ENCODE measurements at places on chromosomes 4 and X.
A peak's percentile ranks its signal among the peaks of the same experiment; 100 is the strongest.

GRCh38 chr4:110073053-110073845, 125.2 kb downstream of the ELOVL6 start:
- DNase-seq = no peak

GRCh38 chrX:49276207-49276606, 6.6 kb downstream of the PPP1R3F start:
- DNase-seq = no peak

DNA sequence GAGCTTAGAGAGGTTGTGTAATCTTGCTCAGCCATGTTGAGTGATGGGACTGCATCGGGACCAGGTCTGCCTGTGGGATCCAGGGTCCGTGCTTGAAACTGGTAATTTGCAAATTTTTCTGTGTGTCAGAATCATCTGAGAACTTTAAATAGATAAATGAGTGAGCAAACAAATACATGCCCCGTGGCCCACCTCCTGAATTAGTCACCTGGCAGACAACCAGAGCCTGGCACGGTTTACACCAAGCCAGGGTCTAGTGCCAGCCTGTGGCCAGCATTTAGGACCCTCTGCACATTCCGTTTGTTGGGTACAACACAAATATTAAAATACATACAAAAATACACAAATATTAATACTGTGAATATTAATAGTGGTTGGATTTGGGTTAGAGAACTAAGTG, 90.6 kb upstream of the STOX2 start:
- no peak for DNase-seq

GRCh38 chr4:57945298-57945697, 835.1 kb upstream of the IGFBP7 start:
- no peak for DNase-seq

DNA sequence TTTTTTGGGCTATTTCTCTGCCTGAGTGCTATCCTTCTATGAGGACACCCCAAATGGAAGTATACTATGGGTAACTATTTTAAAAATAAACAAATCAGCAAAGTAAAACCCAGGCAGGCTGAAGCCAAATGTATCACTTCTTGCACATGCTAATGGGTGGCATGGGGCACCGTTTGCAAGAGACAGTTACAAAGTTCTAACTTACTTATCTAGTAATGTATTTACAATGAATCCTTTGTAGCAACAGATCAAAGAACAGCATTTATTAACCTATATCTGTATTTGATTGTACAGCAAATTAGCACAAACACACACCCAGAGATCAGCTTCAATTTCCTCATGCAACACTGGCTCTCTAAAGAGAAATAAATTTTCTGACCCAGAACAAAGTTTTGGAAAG, 225.5 kb downstream of the ZNF674 start:
- DNase-seq = no peak

- DNase-seq = no peak
Measured at GRCh38 chrX:46961574-46962283, 49.5 kb downstream of the JADE3 start.

DNA sequence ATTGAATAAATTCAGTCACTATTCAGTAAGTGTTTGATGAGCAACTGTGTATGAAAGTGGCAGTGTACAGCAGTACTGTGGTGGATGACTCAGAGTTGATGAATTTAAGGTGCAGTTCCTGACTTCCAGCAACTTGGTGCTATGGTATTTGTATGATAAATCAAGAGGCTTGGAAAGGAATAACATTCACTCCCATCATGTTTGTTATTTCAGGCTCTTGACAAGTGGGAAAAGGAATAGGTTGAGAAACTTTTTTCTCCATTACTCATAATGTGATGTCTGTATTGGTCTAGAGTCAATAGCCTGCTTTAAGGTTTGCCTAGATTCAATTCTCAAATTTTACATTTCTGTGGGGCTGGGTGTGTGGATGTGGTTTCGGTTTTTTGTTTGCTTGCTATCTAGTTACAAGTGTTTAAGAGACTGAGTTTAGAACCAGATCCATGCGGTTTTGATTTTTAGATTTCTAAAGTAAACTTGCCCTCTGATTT, 35.1 kb upstream of the CYP2U1 start:
- DNase-seq = no peak

DNA sequence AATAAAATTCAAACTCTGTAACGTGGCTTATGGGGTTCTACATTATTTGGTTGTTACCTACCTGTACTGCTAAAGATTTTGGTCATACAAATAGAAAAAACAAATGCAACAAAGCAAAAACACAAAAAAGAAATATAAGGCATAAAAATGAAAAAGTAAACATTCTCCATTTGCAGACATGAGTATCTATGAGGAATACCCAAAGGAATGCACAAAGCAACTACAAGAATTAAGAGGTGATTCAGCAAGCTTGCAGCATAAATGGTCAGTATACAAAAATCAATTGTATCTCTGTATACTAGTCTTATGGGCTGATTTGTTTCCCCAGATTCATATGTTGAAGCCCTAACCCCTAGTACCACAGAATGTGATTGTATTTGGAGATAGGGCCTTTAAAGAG, 3.6 kb upstream of the PDE5A start:
- no peak for DNase-seq

DNA sequence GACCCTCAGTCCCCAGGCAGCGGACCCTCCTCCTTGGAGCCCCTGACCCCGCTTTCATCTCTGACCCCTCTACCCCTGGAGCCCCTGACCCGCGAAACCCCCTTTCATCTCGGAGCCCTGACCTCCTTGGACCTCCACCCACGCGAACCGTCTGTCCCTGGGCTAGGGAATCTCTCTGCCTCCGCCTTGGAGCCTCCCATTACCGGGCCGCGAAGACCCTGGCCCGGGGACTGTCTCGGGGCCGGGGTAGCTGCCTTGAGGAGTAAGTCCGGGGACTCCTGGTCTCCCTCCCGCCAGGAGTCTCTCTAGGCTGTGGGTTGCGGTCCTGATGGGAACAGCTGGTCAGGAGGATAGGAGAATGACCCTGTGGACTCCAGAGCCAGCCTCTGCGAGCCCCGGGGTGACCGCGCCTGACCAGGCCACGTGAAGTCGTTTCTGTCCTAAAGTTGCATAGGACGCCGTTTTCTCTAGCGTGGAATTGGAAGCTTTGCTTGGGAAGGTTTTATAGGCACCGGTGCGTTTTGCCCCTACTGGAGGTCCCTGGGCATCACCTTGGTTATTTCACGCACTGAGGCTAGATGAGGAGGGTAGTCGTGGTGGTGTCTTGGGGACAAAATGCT, 824 bp downstream of the TBC1D14 start:
- no peak for DNase-seq

DNA sequence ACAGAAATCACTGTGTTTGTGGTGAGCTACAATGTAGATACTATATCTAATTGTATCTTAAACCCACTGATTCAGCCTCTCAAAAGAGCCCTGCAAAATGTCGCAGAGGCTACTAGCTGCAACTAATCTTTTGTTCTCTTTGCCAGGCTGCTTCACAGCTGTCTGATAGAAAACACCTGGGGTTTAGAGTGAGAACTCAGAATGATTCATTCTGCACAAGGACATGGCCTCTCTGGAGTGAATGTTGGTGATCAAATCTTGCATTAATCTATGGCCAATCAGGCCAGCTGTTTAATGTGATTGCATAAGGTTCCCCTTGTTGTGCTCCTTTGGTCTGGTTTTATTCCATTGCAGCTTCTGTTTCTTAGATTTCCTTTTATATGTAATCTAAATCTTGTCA, 100.3 kb downstream of the EMCN start:
- no peak for DNase-seq

- no peak for DNase-seq
Measured at GRCh38 chr4:71229477-71230270, 109.1 kb upstream of the SLC4A4 start.

- peak; percentile 49 for DNase-seq
Measured at GRCh38 chr4:37978248-37978924, 18.2 kb downstream of the PTTG2 start.

DNA sequence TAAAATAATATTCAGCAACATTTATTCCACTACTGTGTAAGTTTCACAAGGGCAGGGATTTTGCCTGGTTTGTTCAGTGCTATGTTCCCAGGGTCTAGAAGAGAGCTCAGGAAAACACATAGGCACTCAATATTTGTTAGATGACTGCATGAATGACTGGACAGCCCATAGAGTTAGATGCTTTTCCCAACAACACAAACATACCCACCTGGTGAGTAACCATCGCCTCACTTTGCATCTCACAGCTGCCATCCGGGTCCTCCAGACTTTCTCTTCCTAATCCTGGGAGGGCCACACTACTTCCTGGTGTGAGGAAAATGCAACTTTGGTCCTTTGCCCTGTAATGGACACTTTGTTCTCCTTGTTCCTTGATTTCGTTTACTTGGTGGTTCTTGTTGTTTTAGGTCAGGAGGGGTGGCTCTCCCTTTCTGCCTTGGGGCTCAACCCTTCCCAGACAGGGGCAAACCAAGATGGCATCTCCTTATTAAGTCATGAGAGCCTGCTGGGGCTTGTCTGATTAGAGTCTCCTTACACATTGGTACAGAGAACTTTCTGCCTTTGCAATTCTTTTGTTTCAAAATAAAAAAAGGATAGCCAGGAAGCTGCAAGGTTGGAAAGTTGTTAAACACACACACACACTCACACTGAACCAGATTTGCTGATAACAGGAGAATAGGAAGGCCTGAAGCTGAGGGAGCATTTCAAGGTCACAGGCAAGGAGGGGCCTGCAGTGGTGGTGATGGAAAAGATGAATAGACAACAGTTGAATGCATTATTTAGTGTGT, 190.6 kb downstream of the MID1IP1 start:
- no peak for DNase-seq

DNA sequence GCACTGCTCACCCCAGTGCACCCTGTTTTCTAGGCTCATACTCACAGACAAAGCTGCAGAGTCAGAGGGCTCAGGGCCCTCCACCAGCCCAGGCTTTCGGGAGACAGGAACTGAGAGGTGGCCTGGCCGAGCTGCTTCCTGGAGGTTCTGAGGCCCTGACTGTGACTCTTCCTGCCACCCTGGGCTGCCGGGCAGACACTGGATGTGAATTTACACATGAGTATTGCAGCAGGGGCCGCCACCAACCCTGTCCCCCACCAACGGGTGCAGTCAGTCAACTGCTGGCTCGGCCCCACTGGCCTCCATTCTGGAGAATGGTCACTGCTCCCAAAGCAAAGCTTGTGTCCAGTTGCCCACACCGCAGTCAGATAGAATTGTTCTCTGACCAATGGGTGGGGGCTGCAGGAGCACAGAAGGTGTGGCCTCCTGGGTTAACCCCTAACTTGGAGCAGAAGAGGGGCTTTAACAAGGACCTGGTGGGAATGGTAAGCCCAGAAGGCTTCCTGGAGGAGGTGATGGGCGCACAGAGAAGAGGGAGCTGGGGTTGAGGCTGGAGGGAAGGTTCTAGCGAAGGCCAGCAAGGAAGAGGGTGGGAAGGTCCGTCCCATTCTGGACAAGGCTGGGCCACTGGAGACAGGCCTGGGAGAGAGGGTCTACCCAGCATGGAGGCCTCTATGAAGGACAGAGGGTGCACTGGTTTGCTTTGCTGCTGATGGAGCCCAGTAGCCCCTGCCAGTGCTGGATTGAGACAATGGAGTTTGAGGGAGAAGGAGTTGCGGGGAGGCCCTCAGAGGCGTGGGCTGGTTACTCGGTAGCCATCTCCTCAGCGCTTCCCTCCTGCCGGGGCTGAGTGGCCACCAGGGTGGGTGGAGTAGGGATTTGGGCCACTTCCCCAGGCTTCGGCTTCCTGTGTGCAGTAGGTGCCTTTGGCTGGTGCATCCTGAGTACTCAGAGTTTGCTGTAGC, 135.3 kb downstream of the CPZ start:
- DNase-seq = no peak

- DNase-seq = no peak
Measured at GRCh38 chr4:108370291-108371141, 201.8 kb upstream of the LEF1 start.

DNA sequence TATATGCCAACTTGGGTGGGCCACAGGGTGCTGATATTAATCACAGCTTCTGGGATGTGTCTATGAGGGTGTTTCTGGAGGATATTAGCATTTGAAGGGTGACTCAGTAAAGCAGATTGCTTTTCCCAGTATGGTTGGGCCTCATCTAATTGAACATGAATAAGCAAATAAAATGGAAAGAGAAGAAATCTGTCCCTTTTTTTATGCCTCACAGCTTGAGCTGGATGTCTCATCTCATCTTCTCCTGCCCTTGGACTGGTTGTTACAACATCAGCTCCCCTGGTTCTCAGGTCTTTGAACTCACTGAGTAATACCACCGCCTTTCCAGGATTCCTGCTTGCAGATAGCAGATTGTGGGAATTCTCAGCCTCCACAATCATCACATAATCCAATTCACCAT, 1149.2 kb downstream of the PCDH18 start:
- DNase-seq = no peak

DNA sequence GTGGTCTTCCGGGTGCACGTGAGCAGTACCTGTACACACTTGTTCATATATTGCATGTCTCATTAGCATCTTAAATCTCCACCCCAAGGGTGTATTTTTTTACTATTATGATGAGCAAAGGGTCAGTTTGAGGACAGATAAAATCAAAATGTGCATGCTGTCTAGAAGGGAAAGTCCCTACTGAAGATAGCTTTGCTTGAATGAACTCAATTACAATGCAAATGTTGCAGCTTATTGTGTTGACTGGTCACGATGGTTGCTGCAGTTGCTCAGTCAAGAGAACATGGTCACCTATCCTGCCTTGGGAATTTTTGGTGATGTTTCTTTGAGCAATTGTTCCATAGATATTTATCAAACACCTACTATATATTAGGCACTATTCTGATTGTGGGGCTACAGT, 103.8 kb upstream of the MID1IP1 start:
- DNase-seq = no peak

DNA sequence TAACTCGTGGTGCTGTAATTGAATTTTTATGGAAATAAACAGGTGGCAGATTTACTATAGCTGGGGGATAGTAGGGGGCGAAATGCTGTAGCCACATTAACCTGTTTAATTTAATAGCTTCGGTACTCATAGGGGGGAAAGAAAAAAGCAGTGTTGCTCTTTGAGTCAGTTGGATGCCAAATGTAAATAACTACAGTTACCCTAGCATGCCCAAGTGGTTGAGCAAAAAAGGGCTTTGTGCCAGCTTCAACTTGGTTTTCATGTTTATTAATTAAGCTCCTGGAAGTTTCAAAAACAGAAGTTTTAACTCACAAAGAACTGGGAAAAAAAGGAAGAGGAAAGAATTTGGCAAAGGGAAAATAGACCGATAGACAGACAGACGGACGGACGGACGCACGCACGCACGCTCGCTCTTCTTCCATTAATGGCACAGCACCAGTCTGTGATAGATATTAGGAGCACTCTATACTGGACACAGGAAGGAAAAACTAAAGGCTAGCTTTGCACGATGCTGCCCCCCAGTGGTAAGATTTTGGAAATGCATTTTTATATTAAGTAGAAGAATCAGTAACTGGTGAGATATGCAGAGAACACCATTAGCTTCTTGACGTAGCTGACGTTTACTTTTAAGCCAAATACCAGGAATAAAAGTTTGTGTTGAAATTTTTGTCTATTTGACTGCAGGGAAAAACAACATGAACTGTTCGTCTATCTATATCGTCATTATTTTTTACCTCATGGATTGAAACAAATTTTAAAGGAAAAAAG, 151.8 kb downstream of the SLC7A11 start:
- peak; percentile 68 for DNase-seq
